HTR-8/SVneo (cell line): ENCODE measurements at places on chromosomes 6 and 20.
A peak's percentile ranks its signal among the peaks of the same experiment; 100 is the strongest.

DNA sequence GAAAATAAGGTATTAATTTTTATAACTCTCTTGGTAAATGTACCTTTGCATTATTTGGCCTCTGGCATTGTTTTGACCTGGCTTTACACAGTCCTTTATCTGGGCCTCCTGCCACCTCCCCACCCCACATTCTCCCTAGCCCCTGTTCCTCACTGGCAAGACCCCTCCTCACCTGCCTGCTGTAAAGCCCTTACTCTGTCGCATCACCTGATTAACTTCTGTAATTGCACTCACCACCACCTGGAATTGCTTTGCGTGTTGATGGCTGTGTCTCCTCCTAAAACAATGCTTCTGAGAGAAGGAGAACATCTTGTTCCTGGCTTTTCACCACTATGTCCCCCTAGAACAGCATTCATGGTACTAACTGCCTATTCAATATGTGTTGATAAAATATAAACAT is 24.8 kb downstream of the SNX9 start:
- no peak for DNase-seq

DNA sequence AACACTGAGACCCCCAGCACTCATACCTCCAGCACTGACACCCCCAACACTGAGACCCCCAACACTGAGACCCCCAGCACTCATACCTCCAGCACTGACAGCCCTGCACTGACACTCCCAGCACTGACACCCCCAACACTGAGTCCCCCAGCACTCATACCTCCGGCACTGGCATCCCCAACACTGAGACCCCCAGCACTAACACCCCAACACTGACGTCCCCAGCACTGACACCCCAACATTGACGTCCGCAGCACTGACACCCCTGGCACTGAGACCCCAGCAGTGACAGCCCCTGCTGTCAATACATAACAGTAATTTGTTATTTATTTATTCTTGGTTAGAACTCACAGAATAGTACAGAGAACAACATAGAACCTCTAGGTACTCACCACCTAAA is 58.0 kb downstream of the ERMARD start:
- no peak for DNase-seq

DNA sequence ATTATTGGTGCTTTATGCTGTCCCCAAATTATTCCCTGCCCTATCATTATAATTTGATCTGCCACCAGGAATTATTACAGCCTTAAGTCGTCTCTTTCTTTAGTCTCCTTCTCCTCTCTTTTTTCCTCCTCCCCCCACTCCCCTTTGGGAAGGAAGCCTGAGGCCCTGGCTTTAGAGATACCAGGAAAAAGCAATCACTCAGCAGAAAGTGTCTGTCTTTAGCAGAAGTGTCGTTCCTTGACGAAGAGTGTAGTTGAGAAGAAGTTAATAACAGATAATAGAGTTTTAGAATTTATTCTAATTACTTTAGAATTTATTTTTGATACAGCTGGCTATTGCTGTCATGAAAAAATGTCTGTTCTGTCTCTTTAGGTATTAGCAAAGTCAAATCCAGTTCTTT is 16.5 kb downstream of the LIN28B start:
- no peak for DNase-seq

DNA sequence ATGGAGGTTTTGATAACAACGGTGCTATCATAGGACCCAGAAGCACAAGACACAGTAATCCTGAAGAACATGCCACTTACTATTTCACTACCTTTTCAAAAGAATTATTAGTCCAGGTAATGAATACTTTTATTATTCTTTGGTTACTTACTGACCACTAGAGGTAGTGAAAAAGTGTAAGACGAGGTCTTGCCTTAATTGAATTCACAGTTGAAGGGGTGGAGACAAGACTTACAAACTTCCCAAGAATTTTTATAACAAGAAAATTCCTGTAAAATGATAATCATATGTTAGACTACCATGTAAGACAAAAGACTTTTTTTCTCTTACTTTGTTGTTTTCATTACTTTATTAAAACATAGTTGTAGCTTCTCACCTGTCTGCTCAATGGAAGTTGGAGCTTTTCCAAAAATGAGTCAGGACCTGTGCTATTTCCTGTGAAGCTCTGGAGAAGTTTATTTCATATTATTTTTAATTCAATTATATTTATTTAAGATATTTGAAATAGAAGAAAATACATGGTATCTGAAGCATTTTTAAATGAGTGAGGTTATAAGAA is 52.4 kb downstream of the DOP1A start:
- no peak for DNase-seq

DNA sequence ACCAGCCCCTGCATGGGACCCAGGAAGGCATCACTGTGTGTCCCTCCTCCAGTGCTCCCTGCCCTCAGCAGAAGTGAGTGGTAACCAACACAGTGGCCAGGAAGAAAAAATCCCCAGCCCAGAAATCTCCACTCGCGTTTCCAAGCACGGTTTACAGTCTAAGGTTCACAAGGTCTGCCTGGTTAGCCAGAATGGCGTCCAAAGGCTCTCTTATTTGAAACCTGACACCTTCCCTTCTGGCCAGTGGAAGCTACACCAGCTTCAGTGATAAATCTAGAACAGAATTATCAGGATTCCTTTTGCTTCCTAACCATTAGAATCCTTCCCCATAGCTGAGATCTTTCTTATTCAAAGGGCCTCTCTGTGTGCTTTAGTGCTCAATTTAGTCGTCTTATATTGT is 9.2 kb downstream of the LY86 start:
- DNase-seq = no peak

GRCh38 chr6:90044833-90045381 is 150.6 kb downstream of the GJA10 start:
- DNase-seq = no peak

DNA sequence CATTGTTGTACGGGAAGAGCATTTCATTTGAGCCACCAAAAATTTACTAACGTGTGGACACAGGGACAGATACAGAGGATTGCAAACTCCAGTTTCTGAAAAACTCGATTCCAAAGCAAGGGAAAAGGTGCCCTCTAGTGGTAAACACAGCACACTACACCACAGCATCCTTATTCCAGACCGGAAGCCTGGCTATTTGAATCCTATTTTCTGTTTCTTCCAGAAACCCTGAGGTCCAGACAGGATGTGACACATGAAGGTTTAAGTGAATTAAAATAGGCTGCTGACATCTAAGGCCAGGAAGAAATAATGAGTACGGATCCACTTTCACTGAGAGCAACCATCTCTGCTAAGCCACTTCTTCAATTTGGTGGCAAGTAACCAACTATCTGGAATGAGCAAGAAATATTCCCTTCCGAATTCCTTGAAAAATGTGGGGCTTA is 31.8 kb upstream of the GMPR start:
- DNase-seq = peak; percentile 81

GRCh38 chr6:137358273-137358672 is 135.9 kb downstream of the OLIG3 start:
- no peak for DNase-seq

DNA sequence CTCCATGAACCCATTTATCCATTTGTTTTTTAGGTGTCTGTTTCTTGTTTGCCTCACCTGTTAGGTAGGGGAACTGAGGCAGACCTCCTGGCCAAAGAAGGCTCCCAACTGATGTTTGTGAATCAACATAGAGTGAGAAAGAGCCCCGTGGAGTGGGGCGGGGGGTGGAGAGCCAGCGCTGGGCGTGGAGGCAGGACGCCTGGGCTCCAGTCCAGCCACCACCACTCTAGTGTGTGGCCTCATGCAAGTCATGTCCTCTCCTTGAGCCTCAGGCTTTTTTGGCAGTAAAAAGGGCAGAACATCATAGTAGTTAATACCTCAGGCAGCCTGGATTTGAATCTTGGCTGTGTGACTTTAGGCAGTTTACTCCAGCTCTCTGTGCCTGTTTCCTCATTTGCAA is 42.2 kb upstream of the SCRT2 start:
- no peak for DNase-seq

DNA sequence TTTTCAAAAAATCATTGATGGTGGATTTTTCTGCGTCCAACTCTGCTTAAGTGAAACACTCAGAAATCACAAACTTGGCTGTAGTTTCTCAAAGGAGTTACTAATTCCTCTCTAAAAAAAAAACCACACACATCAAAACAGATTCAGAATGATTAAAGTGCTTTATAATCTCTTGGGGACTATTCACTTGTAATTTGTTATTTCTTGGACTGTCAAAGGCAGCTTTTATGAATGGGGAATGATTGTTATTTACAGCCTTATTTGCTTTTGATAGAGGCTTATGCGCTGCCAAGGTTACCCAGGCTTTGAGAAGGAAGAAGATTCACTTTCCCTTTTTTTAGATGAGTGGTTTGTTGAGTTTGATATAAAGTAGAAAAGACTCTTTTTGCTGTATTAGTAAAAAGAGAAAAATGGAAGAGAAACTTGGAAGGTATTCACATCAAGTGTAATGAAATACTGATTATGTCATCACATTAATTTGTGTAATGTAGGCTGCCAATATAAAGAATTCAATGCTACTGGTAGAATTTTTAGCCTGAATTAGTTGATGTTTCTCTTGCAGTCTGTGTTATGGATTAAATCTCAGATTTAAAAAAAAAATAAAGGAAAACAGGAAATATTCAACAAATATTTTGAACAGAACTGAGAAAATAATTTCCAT is 381.0 kb upstream of the SASH1 start:
- DNase-seq = no peak

GRCh38 chr6:96926425-96926824 is 1.9 kb downstream of the KLHL32 start:
- DNase-seq = no peak

DNA sequence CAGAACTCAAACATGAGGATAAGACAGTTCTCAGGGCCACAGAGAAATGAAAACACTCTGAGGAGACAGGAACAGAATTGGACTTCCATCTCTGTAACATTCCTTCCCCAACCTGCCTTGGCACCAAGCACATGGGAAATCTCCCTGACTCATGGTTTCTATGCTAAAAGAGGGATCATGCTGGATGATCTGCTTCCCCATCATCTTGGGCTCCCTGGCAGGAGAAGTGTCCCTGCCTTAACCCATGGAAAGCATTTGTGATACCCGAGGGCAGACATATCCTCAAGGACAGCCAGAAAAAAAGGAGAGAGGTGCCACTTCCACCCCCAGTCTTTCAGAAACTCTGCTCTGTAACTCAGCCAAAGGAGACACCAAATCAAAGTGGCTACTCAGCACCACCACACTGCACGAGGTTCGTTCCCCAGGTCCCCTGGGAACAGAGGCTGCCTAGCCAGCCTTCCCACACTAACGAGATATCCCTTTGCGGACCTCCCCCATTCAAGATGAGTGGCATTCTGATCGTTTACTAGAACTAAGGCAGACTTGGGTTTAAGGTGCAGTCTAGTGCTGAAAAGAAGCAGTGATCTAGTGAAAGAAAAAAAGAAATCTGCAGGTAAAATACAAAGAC is 34.8 kb downstream of the BLOC1S5 start:
- DNase-seq = no peak

- DNase-seq = no peak
Observed at GRCh38 chr20:62577490-62577836, 64.8 kb upstream of the SLCO4A1 start.

GRCh38 chr6:116266803-116267202 is 12.9 kb downstream of the TSPYL1 start:
- no peak for DNase-seq

DNA sequence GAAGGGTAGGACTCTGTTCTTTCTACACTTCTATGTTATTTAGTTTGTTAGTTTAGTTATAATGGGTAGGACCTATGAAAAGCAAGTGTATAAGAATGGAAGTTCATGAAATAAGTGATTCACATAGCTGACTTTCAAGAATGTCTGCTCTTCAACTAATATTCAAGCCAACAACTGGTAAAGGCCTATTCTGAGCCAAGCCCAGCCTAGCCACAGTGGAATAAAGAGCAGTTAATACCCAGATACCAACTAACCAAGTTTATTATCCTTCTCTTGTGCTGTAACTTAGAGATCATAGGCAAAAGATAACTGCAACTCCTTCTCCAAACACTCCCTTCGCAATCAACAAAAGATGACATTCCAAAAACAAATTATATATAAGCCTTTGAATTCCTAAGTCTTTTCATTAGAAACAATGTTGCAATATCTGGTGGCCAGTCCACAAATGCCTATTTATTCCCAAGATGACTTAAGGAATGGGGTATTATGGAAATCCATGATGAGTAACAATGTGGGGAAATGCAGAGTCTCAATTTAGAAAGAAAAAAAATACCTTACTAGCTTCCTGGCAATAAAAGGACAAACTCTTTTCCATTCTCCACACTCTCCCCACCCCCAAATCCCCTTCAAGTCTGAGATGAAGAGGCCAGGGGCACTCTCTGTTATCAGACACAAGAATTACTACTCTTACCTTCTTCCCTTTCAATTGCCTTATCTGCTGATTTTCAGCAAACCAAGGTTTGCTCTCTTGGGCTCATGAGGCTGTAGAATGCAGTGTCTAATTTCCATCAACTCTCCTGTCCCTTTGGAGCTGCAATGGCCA is 27.4 kb downstream of the BTBD9 start:
- no peak for DNase-seq

- DNase-seq = peak; percentile 72
Observed at GRCh38 chr6:551405-551804, 105.5 kb downstream of the HUS1B start.

- no peak for DNase-seq
Observed at GRCh38 chr20:42152575-42152974, 534.4 kb upstream of the CHD6 start.

DNA sequence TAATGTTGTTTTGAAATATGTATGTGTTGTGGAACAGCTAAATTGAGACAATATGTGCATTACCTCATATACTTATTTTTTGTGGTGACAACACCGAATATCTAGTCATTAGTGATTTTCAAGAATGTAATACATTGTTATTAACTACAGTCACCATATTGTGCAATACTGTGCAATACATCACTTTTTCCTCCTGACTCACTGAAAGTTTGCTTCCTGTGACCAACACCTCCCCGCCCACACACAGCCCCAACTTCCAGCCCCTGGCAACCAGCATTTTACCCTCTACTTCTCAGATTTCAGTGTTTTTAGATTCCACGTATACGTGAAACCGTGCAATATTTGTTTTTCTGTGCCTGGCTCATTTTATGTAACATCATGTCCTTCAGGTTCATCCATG is 627.9 kb downstream of the PRKN start:
- no peak for DNase-seq

DNA sequence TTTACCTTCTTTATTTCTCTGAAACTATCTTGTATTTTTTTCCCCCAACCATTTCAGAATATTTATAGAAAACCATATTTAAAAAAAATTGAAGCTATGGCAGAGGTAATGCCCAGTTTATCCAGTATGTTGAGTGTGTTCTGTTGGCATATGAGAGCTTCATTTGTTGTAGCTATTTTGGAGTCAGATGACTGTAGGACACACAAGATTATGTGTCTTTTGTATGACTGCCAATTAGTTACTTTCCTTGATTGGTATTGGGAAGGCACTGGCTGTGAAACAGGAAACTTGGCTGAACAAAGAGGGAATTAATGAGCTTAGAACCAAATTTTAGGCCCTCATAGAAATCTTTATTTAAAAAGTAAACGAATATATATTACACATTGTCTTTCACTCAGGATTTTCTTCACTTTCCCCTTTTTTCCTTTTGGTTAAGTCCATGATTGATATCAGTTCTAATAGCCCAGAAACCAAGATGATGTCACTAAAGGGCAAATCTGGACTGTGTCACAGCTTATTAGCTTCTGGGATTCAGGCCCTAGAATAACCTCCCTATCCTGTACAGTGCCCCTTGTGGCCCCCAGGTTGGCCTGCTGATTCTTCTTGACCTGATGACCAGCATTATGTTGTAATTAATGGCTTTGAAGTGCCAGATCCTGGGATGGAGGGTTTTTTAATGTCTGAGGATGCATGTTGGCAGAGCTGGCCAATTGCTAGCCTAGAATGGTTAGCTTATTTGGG is 10.1 kb downstream of the CDC5L start:
- DNase-seq = no peak

GRCh38 chr6:105014448-105014847 is 57.5 kb downstream of the LIN28B start:
- DNase-seq = no peak
